ENCODE measurements at places on chromosomes 12 and 14.

GRCh38 chr12:103952497-103952896 lies 13.2 kb upstream of the TDG start:
- DNase-seq = no peak

DNA sequence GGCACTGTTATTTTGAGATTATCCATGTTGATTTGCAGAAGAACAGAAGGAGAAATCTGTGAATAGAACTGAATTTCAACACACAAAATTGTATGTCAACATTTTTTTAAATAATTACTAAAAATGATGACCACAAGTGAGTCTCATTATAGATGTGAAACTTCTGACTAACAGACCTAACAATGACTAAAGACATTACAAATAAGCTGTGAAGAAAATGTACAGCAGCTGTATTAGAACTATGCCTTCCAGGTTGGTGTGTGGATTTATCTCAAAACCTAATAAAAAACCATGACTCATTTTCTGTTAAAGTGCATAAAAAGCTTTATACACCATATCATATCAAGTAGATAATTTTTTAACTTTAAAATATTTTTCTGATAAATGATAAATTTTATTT lies 22.5 kb upstream of the FOXG1 start:
- DNase-seq = no peak

DNA sequence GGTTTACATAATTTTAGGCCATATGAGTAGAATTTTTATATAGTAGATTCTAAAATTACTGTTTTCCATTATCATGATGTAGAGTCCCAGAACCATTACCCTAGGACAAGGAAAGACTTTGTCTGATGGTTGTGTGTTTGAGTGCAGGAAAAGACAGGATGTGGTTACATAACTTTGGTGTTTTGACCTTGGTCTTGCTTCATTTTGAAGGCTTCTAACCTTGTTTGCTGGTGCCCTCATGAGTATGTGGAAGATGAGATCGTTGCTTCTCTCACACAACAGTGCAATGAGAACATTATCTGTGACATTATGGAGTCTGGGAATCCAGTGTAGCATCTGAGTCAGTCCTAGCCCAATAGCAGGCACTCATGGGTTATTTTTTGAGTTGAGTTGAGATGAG lies 106.2 kb downstream of the IGF1 start:
- DNase-seq = no peak

- DNase-seq = no peak
Measured at GRCh38 chr14:92105893-92106142, 564 bp downstream of the ATXN3 start.

GRCh38 chr14:57732463-57733285 lies 133.2 kb downstream of the SLC35F4 start:
- DNase-seq = no peak

DNA sequence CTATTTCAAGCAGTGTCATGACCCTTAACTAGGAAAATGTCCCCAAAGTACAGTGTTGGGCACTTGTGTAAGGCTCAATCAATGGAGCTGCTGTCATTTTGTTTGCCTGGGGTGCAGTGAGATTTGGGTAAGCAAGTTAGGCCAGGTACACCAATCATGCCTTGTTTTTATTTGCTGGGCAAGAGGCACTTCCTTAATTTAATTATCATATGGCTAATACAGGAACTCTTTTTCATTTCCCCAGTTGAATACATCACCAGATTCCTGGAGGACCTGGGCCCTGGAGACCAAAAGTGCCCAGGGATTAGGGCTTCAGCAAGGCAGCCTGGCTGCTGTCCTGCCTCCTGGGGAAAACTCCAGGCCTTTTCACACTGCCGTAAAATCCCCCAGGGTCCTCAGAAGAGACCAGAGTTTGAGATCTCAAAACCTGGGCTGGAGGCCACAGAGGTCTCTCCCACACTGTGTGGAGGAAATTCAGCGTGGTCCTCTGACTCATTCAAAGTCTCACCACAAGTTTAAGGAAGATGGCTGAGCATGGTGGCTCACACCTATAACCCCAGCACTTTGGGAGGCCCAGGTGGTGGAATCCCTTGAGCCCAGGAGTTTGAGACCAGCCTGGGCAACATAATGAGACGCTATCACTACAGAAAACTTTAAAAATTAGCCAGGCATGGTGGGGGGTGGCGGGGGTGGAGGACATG lies 28.4 kb upstream of the FOXN3 start:
- no peak for DNase-seq

DNA sequence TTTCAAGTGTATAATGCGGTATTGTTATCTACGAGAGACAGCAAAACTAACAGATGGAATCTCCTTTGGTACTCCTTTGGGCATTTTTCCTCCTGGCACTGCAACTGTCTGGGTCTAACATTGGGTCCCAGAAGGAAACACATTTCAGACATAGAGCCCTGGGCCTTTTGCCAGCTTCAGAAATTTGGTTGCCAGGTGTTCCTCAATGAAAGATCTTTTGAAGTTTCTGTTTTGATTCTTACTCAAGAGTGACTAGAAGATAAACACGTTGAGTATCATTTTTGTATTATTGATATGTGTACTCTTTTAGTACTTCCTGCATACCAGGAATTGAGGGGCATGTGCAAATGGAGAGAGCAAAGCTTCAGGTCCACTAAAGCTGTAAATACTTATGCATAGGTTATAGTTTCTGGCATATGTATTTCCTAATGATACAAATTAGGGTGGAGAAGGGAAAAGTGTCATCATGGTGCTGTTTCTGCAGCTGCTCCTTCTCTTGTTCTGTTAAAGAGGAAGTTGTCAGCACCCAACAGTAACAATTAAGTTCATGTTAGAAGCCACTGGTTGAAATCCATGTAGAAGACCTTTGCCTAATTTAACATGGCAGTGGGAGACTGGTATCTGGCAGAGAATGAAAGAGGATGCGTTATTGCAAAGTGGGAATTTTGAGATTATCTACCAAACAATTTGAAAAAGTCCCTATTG lies 53.5 kb downstream of the SLC38A6 start:
- DNase-seq = no peak

GRCh38 chr14:45284802-45285201 lies 31.8 kb upstream of the MIS18BP1 start:
- no peak for DNase-seq

DNA sequence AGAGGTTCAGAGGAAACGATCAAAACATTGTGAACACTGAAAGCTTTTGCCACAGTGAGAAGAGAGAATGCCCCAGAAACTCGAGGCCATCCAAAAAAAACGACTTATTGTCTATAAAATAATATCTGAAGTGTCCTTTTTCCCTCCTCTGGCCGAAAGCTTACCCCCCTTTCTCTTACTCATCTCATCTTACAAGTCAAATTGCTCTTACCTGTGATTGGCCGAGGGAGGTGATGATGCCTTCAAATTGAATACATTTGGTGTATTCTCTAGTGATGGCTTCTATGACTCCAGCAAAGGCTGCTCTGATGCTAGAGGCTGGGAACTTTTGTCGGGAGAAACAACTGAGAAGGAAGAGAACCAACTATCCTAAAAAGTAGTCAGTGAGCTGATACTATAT lies 90.7 kb downstream of the PTCSC3 start:
- DNase-seq = no peak

DNA sequence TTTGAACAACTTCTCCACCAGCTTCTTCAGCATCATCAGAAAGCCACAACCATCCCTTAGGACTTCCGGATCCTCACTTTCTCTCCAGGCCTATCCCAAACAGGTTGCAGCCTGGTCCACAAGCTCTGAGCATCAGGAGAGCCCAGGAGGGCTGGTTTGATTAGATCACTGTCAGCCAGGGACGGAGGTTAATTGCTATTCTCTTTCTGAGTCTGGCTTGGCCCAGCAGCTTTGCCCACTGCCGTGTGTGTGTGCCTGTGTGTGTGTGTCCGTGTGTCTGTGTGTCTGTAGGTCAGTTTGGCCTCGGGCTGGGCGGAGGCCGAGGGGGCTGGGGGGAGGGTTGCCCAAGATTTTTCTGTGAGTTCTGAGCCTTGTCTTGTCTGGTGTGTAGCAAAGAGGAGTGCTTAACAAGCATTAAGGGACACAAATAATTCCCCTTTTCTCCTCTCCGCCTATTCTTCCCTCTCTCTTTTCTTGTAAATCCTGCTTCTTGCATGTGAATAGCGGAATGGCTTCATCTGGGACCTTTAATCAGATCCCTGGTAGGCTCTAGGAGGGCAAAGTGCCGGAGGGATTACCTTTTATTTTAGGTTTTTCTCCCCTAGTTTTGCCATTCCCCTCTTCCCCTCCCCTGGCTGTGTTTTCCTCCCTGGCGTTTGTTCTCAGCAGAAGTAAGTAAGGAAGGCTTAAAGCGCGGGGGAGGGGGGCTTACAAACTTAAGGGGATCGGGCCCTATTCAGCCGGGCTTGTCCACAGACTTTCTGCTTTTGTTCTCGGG lies 138.2 kb upstream of the LHX5 start:
- no peak for DNase-seq

GRCh38 chr14:51451561-51451960 lies 200.1 kb upstream of the FRMD6 start:
- DNase-seq = no peak

DNA sequence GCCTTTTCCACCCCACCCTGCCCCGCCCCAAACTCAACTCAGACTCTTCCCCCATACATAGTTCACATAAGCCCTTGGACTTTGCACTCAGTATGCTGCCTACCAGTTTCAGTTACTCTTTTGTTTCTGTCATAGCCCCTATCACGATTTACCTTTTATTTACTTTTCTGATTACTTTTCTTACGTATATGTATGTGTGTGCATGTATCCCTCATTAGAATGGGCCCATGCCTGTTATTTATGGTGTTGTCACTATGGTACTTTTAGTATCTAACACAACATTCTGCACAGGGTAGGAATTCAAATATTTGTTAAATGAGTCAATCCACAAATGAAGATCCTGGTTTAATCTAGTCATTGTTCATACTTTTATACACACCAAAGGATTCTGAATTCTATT lies 16.5 kb upstream of the LUM start:
- DNase-seq = no peak

DNA sequence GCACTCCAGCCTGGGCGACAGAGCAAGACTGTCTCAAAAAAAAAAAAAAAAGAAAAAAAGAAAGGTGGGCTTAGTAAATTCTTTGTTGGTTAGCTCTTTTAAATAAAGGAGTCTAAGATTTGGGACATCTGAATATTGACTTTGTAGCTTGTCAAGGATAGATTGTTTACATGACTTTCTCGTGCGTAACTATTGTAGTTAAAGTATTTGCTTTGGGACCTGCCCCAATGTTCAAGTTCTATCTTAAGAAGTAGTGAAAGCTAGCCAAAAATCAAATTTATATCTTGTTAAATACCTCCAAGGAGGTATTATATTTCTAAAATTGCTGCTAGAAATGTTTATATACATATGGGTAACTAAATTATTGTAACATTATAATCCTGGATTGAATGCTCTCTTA lies 32.4 kb downstream of the PTPN21 start:
- no peak for DNase-seq

DNA sequence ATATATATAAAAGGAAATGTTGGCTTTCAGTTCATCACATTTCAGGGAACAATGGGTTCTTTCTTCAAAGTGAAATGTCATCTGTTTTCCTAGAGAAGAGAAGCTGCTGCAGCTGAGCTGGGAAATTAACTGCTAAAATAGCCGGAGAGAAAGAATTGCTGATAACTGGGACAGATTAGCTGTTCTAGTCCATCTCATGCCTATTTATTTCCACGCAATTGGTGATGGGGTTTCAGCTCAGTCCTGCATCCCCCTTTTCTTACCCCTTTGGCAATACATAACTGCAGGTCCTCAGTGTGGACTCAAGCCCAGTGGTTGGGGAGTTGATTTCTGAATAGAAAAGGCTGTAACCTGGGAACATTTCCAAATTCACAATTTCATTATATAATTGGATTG lies 436.9 kb upstream of the TMEM132C start:
- DNase-seq = no peak

GRCh38 chr12:74846116-74846515 lies 308.5 kb downstream of the ATXN7L3B start:
- peak; percentile 38 for DNase-seq

GRCh38 chr14:86613126-86613525 lies 1083.2 kb downstream of the FLRT2 start:
- DNase-seq = no peak

DNA sequence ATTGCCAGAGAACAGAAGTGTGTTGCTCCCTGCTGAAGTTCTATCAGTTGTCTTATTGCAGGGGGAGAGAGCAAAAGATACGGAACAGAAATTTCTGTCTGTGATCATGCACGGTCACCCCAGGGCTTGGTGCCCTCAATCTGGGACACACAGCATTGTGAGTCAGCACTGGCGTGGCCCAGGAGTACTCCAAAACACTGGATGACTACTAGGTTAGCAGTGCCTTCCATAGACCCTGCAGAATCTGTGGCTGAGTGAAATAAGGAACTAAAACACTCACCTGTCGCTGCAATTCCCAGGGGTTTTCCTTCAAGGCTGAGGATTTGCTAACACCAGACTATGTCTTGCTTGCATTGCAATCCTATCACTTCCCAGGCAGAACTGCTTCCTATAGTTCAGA lies 165.5 kb downstream of the ANO6 start:
- no peak for DNase-seq

DNA sequence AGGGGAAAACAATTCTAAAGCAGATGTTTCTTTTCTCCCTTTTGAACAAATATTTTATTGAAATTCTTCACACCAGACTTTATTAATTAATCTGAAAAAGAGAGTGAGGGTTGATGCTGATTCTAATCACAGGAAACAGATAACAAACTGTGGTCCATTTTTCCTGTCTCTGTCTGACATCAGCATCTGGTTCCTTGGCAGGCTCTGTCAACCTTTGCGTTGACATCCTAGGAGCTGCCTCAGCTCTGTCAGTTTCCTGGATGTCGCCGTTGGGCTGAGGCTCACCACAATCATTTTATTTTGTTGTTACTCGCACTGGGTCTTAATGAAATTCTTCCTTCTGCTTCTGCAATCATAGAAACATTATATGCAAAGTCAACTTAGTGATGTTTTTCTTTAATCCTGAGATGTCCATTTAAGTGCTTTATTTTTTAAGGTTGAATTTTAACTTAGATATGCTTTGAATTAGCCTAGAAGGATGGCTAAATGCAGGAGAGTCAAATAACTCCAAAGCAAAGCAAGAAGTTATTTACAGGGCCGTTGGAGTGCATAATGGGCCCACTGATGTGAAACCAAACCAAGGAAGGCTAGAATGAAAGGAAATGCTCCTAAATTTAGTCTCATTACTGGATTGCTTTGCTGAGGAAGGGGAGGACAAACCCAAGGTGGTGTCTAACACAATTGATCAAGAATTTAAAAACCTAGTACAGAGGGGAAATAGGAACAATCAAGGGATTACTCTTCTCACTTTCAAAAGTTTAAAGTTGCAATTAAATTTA lies 542.4 kb downstream of the FLRT2 start:
- DNase-seq = no peak

GRCh38 chr12:48004053-48004941 lies at the start of gene COL2A1:
COL2A1 (minus strand) TSS chr12:48004476; CDS start chr12:48004321, 155 bp downstream.
- DNase-seq = no peak

Measured in COLO829 (cell line).